ENCODE measurements at places on chromosomes 13 and 19.

GRCh38 chr13:71817335-71817734 is 49.7 kb downstream of the DACH1 start:
- DNase-seq = no peak

DNA sequence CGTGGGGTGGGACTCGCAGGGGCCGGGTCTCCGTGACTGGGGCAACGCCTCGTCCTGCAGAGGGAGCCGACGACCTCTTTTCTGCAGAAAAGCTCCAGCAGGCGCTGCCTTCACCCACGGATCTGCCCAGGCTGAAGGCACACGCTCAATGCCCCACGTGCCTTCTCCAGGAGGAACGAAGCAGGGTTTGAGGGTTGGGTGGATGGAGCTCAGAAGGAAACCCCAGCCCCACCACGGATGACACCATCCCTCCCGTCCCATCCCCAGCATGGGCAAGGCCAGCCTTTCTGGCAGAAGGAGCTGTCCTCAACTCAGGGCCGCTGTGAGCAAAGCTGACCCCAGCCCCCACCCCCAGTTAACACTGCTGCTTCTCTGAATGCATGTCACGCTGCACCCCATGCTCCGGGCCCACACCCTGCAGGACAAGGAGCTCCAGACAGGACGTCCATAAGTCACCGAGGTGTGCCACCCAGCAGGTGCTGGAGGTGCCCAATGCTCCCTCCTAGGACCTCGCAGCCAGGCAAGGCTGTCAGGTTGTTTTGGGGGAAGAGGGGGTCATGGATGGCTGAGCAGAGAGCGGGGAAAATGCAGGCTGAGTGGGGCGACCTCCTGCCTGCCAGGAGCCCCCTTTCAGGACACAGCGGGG is 7.4 kb downstream of the C19orf25 start:
- no peak for DNase-seq

GRCh38 chr13:72208112-72208645 is 341.2 kb upstream of the DACH1 start:
- DNase-seq = no peak

GRCh38 chr19:16778796-16779411 is 50.3 kb upstream of the SIN3B start:
- no peak for DNase-seq

DNA sequence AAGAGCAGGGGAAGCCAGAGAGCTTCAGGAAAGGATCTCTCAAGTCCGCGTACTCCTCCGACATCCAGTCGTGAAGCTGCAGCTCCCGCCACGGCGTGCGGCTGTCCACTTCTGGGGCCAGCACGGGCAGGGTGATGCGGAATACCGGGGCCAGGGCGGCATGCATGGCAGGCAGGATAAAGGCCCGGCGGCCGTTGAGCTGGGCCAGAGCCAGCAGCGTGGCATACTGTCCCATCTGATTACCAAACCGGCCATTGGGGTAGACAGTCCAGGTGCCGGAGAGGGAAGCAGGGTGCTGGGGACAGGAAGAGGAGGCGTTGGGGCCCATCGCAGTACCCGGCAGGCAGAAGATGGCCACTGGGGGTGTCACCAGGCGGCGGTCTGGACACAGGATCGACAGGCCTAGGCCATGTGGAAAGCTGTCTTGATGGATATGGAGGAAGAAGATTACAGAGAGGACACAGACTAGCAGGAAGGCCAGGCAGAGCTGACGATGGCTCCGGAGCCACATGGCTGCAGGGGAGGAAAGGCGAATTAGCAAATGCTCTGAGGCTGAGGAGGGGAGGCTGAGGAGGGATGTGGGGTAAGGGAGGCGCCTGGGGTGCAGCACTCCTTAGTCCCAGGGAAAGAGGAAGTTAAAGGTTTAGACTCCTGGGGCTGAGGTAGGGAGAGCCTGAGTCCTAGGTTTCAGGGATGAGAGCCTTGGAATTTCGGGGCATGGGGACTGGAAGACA is 1.5 kb downstream of the FUT1 start:
- DNase-seq = no peak

DNA sequence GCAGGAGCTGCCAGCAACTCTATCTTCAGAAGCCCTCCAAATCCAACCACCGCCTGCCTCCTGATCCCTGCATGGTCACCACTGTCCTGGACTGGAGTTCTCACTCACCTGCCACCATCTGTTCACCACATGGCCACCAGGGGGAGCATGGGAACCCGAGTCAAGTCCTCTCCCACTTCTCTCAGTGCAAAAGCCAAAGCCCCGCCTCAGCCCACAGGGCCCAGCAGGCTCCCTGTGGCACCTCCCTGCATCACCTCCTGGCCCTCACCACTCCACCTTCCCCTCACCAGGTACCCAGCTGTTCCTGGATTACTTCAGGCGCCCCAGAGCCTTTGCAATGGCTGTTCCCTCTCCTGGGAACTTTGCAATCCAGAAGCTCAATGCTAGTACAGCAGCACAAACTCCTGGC is 5.3 kb downstream of the DHPS start:
- DNase-seq = no peak

DNA sequence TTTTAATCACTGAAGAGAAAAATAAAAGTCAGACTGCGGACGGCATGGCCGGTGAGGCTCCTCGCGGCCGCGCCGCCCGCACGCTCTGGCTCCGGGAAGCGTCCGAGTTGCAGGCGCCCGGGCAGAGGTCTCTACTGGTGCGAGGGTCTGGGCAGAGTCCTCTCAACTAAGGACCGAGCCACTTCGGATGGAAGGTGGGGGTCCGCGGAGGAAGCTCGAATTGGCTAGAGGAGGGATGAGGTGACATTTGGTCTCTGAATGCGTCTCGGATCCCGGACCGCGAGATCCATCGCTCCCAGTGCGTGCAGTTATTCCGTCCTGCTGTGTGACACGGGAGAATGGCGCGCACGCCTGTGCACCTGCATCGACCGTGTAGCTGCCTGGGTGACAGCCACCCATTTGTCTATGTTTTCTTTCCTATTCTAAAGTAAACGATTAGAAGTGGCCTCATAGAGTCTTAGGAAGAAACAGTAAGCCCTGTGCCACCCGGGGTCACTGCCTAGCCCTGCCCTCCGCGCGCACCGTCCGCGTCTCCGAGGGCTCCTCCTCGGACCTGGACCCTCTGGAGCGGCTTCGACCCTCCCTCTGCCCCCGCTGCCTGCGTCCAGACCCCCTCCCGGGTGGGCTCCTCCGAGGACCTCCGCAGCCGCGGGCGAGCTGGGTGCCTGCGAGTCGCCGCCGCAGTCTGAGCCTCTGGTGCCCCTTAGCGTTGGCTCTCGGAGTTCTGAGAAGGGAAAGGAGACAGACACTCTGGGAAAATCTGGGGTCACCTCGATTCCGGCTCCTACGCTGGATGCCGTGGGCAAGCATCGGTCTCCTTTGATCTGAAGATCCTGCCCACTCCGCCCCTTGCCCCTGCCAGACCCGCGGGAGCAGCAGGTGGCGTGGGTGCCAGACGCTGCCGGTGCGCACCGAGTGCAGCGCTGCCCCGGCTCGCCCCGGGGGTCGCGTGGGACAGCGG is 347.4 kb downstream of the LIG4 start:
- DNase-seq = peak; percentile 85

GRCh38 chr19:15540435-15540834 is 32.1 kb downstream of the CYP4F22 start:
- peak; percentile 54 for DNase-seq

DNA sequence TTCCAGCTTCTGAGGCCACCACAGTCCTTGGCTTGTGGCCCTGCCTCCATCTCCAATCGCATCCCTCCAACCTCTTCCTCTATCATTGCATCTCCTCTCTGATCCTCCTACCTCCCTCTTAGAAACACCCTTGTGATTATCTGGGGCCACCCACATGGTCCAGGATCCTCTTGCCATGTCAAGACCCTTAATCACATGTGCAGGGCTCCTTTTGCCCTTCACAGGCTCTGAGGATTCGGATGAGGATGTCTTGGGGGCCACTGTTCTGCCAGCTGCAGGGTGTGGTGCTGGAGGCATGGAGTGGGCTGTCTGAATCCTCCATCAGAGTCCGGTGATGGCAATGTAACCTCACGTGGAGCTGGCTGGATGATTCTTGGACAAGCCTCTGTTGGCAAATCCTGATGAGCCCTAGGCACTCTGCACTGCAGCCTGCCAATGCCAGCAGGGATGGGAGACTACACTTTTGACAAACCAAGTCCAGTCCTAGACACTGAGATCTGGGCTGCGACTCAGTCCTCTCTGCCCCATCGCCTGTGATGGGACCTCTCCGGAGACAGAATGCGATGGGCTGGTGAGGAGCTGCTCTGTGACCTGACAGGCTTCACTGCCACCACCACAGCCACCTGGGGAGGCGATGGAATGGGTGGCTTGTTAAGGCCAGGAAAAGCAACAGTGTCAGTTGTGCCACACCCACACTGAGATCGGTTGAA is 61.2 kb downstream of the CCDC70 start:
- no peak for DNase-seq

GRCh38 chr13:41955605-41956004 is 5.3 kb downstream of the VWA8 start:
- DNase-seq = no peak

- DNase-seq = no peak
Observed at GRCh38 chr13:23175920-23176319, 4.9 kb upstream of the SGCG start.

DNA sequence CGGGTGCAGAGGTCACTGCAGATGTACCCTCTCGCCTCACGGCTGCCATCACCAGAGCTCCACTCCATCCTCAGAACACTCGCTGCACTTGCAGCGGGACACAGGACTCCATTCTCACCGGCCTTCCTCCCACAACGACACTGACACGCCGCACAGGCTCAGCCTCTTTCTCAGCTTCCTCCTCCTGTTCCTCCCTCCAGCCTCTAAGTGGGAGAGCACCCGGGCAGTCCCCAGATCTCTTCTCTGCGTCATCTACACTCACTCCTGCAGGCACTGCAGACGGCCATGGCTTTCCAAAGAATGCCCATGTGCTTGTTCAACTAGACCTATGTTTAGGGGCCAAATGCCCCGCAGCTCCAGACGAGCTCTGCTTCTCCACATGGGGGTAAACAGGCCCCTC is 14.3 kb upstream of the FKRP start:
- DNase-seq = no peak

- DNase-seq = no peak
Observed at GRCh38 chr13:80742033-80742432, 401.1 kb upstream of the SPRY2 start.

- DNase-seq = peak; percentile 97
Observed at GRCh38 chr19:9791552-9792205, 23.1 kb upstream of the ZNF846 start.

- no peak for DNase-seq
Observed at GRCh38 chr13:60454425-60454824, 57.4 kb downstream of the TDRD3 start.

DNA sequence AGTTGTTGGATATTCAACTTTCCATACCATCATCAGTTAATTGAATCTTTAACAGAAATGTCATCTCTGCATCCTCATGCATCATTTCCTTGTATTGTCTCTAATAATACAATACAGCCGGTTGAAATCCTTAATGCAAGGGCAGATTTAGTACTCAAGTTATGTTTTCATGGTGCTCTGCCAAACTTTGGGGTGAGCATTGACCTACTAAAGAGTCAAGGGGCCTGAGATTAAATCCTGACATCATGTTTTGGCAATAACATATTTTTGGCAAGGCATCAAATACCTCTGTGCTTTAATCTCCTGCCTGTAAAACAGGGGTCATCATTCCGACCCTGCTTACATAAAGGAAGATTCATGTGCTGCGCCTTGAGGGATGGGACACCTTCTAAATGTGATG is 42.7 kb upstream of the ABCC4 start:
- DNase-seq = no peak

DNA sequence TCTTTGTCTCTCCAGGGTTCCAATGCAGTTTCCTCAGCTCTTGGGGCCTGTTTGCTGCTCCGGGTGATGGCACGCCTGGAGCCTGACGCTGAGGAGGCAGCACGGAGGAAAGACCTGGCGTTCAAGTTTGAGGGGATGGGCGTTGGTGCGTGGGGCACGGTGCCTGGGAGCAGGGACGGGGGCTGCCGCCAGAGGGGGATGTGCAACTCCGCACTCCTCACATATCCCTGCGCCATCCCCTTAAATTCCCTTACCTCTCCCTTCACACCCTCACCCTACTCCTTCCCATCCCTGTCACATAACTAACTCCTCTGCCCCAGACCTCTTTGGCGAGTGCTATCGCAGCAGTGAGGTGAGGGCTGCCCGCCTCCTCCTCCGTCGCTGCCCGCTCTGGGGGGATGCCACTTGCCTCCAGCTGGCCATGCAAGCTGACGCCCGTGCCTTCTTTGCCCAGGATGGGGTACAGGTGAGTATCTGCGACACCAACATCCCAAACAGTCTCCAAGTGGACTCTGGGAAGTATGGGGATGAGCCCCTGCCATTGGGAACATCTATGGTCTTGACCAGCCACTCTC is 31.1 kb downstream of the TRPM4 start:
- DNase-seq = peak; percentile 73

DNA sequence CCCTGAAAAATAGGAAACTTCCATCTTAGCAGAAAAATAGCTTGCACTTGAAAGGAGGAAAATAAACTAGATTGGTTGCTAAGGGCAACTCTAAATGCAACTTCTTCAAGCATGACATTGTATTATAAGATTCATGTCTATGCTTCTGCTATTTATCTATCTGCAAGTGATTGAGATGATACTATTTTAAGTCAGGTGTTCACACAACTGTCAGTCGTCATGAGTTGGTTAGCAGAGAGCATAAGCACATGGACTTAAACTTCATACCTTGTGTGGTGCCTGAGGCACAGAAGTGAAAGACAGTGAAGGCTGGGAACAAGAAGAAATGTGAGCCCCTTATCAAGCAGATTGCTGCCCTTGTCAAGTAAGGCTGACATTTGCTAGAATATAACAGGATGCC is 82.9 kb downstream of the SLITRK5 start:
- no peak for DNase-seq

GRCh38 chr19:33296488-33296971 is 5.8 kb downstream of the CEBPA start:
- DNase-seq = peak; percentile 46

- no peak for DNase-seq
Observed at GRCh38 chr19:3039641-3040077, 10.6 kb upstream of the TLE2 start.

GRCh38 chr19:33297401-33298145 is 4.8 kb downstream of the CEBPA start:
- DNase-seq = peak; percentile 21

DNA sequence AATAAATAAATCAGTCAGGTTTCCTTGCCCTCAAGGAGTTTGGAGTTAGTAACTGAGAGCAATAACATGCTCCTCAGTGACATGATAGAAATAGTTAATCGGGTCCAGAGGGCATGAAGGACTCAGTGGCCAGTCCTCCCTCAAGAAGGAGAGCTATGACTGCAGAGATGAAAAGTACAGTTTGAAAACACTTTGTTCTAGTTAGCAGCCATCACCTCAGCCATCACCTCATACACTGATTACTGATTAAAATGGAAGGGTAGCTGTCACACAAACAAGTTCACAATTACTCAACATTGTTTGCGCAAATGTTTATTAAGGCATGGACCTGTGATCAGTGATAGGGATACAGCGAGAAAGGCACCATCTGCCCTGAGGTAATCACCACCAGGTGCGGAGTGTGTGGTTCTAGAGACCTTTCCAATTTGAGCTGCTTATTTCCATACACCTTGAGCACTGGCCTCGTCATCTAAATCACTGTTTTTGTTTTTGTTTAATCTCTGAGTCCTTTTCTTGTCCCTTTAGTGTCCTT is 85.3 kb upstream of the RAP2A start:
- DNase-seq = no peak

GRCh38 chr13:20953245-20953931 is 50.8 kb upstream of the XPO4 start:
- no peak for DNase-seq

GRCh38 chr19:32363175-32363574 is 17.8 kb downstream of the ZNF507 start:
- no peak for DNase-seq

GRCh38 chr13:26759907-26760831 is at the start of gene GPR12:
Gene GPR12, minus strand, starts transcription at chr13:26760786. Its CDS starts 959 bp downstream, at chr13:26759827.
- DNase-seq = no peak
